ENCODE measurements at places on chromosomes 3 and 15. TPM values are rescaled to one million over a fixed set of nuclear protein-coding genes. Genes with fewer than 3 reads are reported as not detected.

DNA sequence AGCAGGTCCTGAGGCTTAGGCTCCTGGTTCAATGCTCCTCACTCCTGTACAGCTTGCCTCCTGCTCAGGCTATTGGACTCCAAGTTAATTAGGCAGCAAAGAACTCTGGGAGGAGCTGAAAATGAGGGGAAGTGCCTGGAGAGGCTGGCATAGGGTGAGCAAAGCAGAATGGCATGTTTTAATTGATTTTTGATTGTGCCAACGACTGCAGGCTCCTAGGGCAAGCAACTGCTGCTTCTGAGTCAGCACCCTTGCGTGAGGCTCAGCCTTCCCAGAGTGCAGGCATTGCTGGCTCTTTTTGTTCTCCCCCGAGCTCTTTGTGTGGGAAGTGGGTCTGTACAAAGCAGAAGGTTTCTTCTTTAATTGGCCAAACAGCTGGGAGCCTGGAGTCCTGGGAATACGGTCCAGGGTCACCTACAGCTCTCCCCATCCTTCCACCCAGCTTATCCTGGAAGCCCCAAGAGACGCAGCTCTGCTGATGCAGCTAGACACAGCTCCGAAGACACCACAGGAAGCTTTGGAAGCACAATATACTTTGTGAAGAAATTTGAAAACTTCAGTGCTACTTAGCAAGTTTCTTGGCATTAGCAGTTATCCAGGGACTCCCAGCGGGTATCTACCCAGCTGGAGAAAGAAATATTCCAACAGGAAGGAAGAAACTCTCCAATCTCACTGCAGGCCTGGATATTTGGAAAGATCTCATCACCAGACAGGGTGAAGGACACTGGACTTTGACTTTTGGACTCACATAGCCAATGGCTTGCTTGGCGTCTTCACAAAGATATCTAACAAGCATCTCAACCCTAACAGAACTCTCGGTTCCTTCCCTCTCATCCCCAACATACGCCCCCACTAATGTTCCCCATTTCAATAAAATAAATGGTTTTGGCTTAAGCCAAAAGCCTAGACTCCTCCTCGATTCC is 76.8 kb downstream of the BDH1 start:
- peak; percentile 48 for DNase-seq

Gene PKM
- total RNA-seq: 1,809 TPM

DNA sequence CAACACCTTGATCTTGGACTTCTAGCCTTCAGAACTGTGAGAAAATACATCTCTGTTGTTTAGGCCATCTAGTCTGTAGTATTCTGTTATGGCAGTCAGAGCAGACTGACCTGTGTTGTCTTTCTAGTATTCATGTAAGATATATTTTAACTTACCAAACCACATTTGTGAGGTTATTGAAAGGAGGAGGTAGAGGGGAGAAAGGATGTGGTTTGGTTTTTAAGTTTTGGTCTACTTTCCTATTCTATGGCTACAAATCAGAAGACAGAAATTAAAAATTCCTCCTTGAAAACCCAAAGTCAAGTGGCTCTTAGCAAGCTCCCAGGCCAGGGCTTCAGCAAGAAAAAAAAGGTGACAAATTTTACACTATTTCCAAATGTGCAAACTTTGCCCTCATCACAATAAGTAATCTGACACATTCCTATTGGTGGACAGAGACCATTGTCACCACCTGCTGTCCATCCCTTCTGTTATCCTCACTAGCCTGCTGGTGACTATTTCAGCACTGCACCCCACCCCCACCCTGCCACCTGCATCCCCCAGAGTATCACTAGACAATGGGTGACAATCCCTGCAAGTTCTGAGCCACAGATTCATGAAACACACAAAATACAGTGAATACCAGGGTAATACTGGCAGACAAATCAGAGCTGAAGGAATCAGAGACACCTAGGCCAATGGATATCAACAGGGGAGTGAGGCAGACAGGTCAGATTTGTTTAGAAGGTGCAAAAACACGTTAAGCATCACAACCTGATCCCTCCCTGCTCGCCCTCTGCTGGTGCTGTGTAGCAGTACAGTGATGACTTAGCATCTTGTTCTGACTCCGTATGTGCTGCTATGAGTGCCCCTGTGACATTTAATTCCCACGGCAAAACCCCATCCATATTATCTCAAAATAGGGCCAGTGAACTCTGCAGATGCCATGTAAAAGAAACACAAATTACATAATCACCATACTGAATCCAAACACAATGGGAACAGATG is 79.0 kb upstream of the DCLK3 start:
- DNase-seq: no peak

Gene HRH1
- total RNA-seq: 9.2 TPM

DNA sequence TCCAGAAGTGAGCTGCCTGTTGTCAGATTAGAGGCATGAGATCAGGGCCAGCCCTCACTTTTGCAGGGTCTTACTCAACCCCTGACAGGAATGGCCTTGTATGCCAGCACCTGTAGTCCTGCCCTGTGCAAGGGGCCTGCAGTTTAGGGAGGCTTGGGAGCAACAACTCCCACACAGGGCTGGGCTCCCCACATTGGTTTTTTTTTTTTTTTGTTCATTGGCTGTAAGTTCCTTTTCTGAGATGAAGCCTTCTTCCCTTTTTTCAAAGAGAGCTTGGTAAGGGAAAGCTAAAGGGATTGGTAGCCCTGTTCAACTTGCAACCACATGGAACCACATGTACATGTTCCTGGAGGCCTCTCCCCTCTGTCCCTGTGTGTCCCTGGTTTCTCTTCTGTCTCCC is 46.4 kb downstream of the TNFAIP8L3 start:
- no peak for DNase-seq

Gene ABHD14A
- 9.9 TPM for total RNA-seq

- no peak for DNase-seq
These were observed 487.0 kb upstream of the PROK2 start for GRCh38 chr3:72271923-72272322.

GRCh38 chr15:71223516-71223915 is 108.2 kb downstream of the THSD4 start:
- no peak for DNase-seq

Gene C3orf80
- not detected for total RNA-seq

DNA sequence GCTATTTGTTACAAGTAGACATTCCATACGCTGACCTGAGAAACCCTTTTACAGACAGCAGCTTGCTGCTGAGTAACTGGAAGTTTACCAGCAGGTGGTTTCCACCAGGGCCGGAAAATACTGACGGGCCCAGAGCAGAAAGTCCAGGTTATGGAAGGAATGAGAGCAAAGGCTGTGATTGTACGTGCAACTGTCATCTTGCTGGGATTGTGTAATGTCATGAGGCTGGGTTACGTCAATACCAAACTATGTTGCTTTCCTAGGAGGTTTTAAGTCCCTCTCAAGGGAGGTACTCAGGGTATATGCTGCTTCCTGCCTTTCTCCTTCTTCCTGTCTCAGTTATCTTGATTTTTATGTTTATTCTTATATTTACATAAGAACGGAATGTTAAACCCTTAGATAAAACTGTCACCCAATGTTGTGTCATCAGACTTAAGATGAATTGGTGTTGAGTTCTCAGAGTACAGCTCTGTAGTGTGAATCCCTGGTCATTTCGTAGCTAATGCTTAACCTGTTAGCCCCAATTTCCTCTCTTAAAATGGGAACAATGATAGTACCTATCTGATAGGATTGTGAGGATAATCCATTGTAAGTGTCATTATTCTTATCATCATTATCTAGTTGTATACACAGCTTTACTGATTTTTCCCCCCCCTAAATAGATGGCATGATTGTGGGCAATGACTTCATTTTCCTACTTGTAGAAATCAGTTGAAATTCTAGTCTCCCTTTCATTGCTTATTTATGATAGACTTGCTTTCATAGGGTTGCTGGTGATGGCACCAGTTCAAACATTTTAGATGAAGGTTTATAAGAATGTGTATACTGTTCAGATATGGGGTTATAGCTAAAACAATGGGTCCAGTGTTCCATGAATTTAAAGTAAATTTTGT is 101.4 kb downstream of the FNDC3B start:
- peak; percentile 100 for DNase-seq

- no peak for DNase-seq
These were observed 130.3 kb downstream of the DLG1 start for GRCh38 chr3:197168063-197168462.

DNA sequence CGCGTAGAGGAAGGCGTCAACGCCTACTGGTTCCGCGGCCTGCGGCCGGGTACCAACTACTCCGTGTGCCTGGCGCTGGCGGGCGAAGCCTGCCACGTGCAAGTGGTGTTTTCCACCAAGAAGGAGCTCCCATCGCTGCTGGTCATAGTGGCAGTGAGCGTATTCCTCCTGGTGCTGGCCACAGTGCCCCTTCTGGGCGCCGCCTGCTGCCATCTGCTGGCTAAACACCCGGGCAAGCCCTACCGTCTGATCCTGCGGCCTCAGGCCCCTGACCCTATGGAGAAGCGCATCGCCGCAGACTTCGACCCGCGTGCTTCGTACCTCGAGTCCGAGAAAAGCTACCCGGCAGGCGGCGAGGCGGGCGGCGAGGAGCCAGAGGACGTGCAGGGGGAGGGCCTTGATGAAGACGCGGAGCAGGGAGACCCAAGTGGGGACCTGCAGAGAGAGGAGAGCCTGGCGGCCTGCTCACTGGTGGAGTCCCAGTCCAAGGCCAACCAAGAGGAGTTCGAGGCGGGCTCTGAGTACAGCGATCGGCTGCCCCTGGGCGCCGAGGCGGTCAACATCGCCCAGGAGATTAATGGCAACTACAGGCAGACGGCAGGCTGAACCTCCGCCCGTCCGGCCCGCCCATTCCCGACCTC is 4.1 kb downstream of the ISLR2 start:
- DNase-seq: no peak

DNA sequence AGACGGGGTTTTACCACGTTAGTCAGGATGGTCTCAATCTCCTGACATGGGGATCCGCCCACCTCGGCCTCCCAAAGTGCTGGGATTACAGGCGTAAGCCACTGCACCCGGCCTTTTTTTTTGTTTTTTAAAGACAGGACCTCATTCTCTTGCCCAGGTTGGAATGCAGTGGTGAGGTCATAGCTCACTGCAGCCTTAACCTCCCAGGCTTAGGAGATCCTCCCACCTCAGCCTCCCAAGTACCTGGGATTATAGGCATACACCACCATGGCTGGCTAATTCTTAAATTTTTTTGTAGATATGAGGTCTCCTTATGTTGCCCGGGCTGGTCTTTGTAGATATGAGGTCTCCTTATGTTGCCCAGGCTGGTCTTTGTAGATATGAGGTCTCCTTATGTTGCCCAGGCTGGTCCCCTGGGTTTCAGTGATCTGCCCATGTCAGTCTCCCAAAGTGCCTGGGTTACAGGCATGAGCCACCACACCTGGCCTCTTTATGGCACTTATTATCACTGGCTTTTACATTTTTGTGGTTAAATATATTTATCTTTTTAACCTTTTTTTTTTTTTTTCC is 82.3 kb upstream of the RNU6-1 start:
- no peak for DNase-seq

DNA sequence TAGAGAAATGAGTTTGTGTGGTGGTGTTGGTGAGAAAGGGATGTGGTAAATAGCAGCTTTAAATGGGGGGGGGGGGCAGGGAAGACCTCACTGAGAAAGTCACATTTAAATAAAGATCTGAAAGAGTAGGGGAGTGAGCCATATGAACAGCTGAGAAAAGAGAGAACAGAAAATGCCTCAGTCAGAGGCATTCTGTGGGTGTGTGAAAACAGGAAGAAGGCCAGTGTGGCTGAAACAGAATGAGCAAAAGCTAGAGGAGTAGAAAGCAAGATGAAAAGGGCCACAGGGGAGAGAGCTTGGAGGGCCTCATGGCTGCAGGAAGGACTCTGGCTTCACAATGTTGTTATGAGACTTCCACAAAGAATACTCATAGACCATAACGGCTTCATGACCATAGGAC is 783.3 kb downstream of the ZPLD1 start:
- no peak for DNase-seq

- DNase-seq: no peak
These were observed 69.8 kb upstream of the GRM7 start for GRCh38 chr3:6791161-6791560.

GRCh38 chr3:10780243-10780642 is 35.8 kb upstream of the SLC6A11 start:
- DNase-seq: no peak

DNA sequence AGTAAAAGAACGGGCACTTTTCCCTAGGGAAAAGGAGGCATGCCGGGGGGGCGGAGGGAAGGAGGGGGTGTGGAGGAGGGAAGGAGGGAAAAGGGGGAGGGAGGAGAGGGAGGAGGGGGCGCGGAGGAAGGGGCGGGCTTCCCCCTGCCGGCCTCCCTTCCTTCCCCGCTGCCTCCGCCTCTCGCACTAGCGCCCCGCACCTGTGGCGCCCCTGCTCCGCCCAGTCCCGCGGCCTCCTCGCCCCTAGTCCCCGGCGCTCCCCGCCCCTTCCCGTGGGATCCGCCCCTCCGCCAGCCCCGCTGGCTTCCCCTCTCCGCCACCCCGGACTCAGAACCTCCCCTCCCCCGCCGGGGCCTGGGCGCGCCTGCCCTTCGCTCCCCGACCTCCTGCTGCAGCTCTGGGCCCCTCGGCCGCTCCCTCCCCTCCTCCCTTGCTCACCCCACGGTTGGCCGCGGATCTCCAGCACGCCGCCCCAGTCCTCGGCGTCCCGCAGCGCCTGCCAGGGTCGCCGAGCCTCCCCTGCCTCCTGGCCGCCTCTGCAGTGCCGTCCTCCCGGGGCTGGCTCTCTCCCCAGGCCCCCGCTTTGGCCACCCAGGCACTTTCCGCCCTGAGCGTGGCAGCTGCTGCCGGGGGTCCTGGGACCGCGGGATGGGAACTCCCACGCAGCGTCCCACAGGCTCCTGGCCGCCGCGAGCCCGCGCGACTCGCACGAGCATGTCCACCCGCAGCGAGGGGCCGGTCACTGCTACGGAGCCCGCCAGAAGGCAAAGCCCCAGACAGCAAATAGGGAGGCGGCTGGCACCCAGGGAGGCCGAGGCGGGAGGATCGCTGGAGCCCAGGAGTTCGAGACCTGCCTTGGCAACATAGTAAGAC is 147.4 kb downstream of the TJP1 start:
- peak; percentile 82 for DNase-seq

GRCh38 chr3:116087426-116087825 is 357.9 kb downstream of the LSAMP start:
- DNase-seq: no peak

- no peak for DNase-seq
These were observed 29.6 kb downstream of the SLC6A1 start for GRCh38 chr3:11022115-11022514.

DNA sequence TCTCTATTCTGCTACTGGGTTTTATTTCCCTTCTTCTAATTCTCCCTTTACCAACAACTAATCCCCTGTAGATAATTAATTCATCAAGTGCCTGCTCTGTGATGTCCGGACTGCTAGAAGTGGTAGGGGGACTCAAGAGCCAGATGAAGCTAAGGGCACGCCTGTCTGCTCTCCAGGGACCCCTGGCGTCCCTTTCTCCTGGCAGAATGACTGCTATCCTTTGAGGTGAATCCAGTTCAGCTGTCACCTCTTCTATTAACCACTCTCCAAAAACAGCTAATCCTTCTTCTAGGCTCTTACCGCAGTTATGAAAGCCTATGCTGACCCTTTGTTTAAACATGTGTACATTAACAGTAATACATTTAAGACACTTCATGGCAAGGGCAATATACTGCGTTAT is 1.4 kb upstream of the CHRNA7 start:
- DNase-seq: no peak

DNA sequence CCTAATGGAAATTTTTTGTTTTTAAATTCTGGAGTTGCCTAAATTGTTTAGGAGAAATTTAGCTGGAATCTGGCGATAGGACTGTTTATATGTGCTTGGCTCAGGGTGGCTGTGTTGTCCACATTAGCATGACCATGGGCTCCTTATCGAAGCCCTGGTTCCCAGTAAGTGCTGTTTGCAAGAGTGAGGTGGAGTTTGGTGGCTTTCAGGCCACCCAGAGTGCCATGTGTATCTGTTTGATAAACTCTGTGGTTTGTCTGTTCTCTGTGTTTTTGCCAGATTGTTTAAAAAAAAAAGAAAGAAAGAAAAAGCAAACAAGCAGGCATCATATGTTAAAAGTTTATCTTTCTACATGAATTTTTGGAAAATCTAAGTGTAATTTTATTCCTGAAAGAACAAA is 51.5 kb downstream of the PLCL2 start:
- no peak for DNase-seq
